ENCODE measurements at places on chromosomes 5 and 9.

- H3K36me3 ChIP-seq: no peaks in the 10 kb centered on the region
- peaks cover 16% of the 10 kb centered on the region for H3K4me1 ChIP-seq
- H3K27ac ChIP-seq: no peak overlapping the region
- no peak for DNase-seq
These were observed 30.7 kb upstream of the TNPO1 start for GRCh38 chr5:72785801-72786200.

DNA sequence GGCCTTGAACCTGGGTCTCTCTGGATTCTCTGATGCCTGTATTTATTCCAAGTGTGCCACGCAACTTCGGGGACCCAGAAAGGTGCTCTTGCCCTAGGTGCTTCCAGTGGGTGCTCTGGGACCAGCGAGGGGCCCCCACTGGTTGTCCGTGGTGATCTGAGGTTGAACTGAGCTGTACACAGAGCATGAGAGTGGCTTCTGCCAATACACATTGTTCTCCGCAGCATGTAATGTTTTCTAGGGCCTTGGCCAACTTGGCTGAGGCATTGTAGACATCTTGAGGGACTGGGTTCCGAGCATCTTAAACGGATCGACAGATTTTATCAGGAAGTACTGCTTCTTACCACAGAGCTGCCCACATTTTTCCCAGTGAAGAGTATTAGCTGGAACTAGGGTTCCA is 117.9 kb downstream of the MTX3 start:
- no peak for DNase-seq
- no peak overlapping the region for H3K4me3 ChIP-seq
- H3K4me1 ChIP-seq: peaks cover 5% of the 10 kb centered on the region

GRCh38 chr9:123399803-123400378 is 43.9 kb downstream of the CRB2 start:
- no peak overlapping the region for H3K27ac ChIP-seq
- peaks cover 14% of the 10 kb centered on the region for H3K4me1 ChIP-seq
- no peaks in the 10 kb centered on the region for H3K27me3 ChIP-seq
- DNase-seq: no peak
- no peaks in the 10 kb centered on the region for H3K36me3 ChIP-seq
- no peak overlapping the region for H3K4me3 ChIP-seq

GRCh38 chr9:132156262-132156661 is 5.6 kb upstream of the NTNG2 start:
- peaks cover 5% of the 10 kb centered on the region for H3K4me1 ChIP-seq
- no peaks in the 10 kb centered on the region for H3K27me3 ChIP-seq
- DNase-seq: no peak
- H3K4me3 ChIP-seq: no peak overlapping the region

- no peak overlapping the region for H3K27ac ChIP-seq
- no peaks in the 10 kb centered on the region for H3K4me1 ChIP-seq
- DNase-seq: no peak
- H3K36me3 ChIP-seq: no peaks in the 10 kb centered on the region
These were observed 85.3 kb upstream of the COX7C start for GRCh38 chr5:86532429-86532828.

Measured in thyroid gland (tissue), 4 donors.